ENCODE measurements at places on chromosomes 11 and 22.

DNA sequence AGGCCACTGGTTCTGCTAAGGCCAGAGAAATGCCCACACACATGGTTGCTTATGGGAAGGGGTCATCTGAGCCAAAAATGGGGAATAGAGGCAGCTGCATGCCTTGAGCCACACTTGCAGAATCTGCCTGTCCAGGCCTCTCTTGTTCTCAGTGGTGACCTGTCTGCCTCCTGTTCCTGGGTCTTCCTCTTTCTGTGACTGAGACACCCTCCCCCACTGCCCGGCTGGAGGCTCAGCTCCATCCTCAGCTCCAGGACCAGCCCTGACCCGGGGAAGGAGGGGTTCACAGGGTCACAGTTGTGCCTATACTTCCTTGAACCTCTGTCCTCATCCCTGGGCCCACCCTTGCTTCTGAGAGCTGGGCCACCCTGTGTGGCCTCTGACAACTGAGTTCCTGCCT is 52.3 kb downstream of the CSF2RB start:
- no peak for DNase-seq

- DNase-seq = no peak
Observed at GRCh38 chr11:30735946-30736345, 149.8 kb upstream of the MPPED2 start.

GRCh38 chr11:71940561-71941219 is 11.8 kb downstream of the RNF121 start:
- DNase-seq = no peak

- DNase-seq = no peak
Observed at GRCh38 chr22:29207243-29207550, 1.5 kb downstream of the EMID1 start.

DNA sequence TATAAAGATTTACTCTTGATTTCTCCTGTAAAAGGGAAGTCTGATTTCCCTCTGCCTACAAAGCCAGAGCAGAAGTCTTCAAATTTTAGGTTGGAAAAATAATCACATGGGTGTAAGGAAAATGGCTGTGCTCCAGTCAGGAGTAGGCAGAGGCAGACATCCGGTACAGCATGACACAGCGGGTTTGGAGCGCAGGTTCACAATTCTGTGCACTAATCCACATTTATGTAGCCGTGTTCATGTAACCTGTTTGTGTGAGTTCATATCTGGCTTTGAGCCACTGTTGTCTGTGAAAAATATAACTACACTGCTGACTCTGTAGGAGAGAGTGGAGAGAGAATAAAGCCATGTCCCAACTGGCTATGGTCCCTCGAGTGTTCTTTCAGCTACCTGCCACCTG is 248.0 kb downstream of the CASP12 start:
- DNase-seq = no peak

DNA sequence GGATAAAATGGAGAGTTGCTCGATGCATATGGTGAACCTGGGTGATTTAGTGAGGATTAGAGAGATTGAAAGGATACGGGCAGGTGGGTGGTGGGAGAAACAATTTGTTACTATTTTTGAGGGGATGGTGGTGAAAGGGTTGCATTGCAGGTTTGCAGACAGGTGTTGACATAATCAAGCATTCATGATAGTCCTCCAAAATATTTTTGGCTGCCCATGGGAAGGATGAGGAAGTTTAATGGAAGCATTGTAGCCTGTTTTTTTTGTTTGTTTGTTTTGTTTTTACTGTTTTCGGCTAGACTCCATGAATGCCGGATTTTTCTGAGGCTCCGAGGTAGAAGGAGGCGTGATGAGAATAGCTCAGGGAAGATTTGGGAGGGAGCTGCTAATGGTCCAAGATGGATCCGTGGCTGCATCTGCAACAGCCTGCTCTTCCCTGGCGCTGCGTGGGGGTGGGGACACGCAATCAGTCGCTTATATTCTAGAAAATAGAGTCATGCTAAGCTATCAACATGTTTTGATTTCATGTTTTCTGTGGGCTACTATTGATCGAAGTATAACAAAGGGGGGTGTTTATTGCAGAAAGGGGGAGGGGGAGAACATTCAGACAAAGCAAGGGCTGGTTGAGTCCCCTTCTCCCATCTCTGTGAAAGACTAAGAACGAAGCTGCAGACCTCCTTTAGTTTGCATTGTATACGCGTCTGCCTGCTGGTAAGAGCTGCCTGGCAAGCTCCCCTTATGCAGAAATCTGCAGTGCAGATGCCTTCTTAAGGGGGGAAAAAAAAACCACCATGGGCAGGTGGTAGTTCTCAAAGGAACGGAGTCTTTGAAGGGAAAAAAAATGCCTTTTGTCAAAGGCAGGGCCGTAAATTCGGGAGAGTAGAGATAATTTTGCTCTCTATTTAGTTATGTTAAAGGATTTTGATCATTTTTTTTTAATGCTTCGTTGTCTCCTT is 1.0 kb downstream of the RTN3 start:
- no peak for DNase-seq

DNA sequence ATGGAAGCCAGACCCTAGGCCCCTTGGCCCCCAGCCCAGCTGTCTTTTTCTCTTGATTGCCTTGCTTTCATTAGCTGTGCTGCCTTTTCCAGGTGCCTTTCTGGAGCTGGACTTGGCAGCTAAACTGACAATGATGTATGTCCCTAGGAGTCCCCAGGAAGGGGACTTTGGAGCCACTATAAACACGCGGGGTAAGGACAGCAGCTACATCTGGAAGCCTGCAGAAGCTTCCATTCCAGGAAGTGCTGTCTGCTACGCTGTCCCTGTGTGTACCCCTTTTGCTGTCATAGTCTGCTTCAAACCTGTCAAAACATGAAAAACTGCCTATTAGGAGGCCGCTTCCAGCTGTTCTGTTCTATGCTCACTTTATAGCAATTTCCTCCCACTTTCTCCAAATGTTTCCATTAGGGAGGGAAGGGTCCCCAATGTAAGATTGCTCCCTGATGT is 153.3 kb upstream of the RAG2 start:
- DNase-seq = no peak

DNA sequence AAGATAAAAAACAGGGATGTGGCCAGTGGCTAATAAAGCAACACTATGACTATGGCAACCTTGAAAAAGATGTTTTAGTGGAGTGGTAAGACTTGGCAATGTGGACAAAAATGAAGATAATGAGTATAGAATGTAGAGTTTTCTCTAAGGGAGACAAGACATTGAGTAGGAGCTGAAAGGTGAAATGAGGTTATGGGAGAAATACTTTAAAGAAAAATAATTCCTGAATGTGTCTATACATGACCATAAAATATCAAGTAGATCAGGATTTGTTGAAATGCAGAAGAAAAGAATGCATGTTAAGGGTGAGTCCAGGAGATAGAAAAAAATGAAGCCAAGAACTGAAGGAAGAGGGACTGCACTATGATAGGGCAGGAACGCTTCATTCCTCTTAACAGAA is 101.6 kb upstream of the CARD18 start:
- DNase-seq = no peak

GRCh38 chr22:29765905-29766631 is 739 bp downstream of the ZMAT5 start:
- DNase-seq = no peak

DNA sequence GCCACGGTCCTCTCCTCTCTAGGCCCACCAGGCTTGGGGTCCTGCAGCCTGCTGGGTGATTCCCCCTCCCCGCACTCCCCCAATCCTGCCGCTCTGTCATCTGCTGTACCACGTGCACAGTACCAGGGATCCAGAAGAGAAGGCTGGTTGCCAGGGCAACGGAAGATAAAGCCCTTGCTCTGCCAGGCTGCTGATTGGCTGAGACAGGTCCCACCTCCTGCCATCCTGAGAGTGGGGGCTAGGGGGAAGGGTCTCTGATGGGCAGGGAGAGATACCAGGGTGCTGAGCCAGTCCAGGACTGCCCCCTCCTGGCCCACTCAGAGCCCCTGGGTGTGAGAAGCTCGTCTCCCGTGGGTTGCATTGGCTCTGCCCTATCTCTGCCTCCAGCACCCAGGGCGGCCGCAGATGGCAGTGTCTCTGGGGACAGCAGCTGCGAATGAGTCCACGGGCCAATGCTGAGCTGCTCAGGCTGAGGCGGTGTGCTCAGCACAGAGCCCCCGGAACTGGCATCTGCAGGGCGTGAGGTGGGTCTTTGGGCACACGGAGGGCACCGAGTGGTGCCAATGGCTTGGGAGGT is at the start of gene SMIM45:
TSS of gene SMIM45 (plus strand) at position 253 of the 577 bp plus-strand sequence.
- no peak for DNase-seq

- no peak for DNase-seq
Observed at GRCh38 chr11:77642228-77642627, 4.6 kb upstream of the CLNS1A start.
